ENCODE measurements at places on chromosomes 2 and 18.

GRCh38 chr2:86223927-86224560 is 24.8 kb downstream of the MRPL35 start:
- no peak for DNase-seq

- DNase-seq: no peak
These were observed 187.1 kb downstream of the FHOD3 start for GRCh38 chr18:36484591-36484990.

DNA sequence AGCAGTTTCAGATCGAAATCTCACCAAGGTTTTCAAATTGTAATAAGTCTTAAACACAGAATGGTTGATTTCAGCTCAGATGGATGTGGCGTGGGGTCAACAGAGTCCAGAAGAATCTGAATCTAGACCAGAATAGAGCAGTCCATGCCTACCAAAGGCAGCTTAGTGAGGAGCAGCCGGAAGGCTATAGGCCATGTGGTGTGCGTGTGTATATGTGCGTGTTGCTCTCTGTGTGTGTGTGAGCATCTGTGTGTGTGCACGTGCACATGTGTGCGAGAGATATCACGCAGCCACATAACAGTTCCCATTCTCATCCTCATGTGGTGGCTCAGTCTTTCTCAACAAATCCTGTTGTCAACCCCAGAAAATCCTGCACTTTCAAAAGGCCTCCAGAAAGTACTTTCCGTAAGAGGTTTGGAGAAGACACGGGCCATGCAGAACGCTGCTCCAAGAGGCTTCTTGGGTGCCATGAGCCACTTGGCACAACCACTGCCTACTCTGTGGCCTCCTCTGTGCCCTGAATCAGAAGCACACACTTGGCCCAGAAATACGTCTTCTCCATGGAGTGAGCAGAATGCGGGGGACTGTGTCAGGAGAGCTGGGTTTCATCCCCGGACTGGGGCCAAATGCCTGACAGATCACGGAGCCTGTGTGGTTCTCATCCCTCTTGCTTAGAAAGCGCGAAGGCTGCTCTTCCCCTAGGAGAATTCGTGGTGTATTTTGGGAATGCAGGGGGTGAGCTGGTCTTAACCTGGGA is 67.3 kb downstream of the ACKR3 start:
- DNase-seq: no peak

DNA sequence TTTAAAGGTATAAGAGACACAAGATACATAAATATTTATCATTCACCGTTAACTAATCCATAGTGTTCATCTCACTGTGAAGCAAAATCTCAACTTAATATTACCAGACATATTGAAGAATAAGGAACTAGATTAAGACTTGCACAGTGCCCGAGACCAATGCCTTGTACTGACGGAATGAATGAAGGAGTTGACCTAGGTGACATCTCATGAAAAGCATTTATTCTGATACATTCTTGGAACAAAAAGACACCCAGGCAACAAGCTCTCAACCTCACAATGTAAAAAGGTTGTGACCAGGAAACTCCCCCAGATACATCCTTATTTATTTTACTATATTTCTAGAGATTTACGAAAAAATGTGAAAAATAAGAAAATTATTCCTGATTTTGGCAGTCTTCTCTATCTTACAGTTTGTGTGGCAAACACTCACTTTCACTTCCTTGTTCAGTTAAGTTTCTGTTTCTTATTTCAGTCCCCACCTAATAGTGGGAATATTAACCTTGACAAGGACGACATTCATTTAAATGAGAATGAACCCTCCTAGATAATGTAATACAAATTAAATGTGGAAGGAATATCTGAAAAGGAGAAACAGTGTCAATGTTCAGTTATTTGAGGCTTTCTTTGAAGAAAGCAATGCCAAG is 28.4 kb downstream of the M1AP start:
- no peak for DNase-seq

GRCh38 chr2:229425598-229425997 is 154.5 kb upstream of the PID1 start:
- no peak for DNase-seq

- no peak for DNase-seq
These were observed 87.9 kb downstream of the ZNF804A start for GRCh38 chr2:184685999-184686841.

DNA sequence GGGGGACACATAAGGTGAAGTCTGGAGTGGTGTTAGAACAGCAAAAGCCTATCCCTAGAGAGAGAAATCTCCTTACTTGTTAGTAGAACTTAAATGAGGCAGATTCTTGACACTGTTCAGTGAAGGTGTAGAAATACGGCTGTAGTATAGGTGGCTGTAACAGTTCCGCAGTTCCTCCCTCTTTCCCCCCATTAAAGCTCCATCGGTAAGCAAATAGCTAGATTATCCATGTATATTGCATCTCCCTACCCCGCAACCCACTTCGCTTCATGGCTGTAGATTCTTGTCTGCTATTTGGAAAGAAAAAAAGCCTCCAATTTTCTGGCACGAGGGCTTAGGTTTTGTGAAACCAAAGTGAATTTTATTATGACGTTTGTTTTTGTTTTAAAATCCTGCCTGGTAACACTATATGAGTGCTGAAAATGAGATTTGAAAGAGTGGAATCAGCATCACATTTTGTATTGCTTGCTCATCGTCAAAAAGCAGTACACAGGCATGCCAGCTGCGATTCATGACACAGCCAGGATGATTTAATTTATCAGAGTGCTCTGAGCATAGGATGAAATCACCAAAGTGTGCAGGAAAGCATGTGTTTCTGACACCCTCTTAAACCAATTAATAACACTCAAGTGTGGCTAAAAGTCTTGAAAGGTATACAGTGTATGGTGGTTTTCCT is 1.4 kb downstream of the FAM171B start:
- no peak for DNase-seq

DNA sequence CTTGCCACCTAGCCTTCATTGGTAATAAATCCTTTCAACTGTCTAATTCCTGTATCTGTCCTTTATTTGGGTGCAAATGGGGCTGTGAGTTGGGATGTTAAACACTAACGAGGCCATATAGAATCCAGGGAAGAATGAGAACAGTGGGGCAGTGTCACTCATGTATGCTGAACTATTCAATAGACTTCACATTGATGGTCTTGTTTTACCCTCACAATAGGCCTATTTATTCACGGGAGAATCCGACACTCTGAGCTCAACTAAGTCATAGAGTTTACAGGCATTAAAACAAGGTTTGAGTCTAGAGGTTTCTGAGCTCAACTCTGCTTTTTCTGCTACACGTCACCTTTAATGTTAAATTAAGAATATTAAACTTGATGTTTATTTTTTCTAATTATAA is 421.6 kb downstream of the SOX11 start:
- no peak for DNase-seq

DNA sequence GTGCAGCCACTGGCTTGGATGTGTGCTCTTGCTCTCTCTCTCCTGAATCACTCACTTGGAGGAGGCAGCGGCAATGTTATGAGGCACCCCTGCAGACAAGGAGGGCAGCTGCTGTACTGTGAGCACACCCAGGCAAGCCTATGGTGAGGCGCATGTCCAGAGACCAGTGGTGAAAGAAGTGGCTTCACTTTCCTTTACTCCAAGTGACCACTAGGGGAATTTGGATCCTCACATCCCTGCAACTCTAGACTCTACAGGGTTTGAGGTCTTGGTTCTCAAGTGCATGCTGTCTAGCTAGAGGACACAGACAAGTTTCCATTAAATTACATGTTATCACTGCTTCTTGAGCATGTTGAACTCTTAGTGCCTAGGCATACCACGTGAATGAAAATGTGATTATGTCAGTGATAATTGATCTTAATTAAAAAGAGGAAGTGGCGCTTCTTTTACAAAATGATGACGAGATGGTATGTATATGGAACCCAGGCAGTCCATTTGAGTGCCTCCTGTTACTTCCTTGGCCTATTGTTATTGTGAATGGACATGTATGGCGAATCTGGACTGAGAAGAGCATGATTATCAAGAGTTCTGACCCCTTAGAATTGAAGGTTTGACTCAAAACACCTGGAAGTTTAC is 181.0 kb upstream of the CDH2 start:
- no peak for DNase-seq

DNA sequence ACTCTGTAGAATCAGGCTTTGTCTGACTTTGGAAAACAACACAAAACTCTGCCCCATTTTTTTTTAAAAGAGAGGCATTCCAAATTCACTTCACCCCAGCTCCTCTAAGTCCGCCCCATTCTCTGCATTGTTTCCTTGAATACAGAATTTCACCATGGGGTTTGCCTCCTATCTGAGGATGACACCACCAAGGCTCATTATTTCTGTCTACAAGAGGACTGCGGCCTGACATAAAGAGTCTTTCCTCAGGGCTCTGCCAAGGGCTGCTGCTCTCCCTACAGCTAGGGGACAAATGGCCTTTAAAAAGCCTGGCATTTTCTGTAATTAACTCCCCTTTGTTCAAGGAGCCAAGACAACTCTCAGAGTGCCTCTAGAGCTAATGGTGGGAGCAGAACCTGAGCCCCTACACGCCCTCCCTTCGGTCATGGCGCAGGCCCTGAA is 4.6 kb downstream of the CHST10 start:
- no peak for DNase-seq

DNA sequence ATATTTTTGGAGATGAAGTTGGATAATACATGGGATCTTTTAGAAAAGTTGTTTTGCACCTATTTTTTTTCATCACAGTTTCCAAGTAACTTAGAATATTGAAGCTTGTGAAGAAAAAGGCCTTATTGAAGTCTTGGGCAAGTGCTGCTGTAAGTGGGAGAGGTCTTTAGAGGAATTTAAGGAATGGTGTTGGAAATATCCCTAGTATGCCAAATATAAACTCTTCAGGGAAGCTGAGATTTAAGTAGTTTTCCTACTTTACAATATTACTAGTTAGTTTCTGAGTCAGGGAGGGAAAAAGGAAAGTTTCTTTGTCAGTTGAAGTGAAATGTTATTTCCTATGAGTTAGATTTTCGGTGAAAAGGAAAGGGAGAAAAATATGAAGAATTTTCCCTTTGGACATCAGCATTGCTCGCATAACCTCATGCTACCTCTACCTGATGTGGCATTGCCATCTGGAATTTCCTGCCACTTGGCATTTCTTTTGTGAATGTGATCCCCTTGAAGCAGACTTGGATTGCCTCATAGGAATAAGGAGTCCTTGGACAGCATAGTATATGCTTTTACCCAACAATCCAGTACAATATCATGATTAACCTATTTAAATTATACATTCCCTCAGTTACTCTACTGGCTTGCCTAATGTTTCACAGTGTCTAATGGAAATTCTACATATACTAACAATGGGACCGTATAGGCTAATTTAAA is 12.1 kb downstream of the PLEKHH2 start:
- DNase-seq: no peak

DNA sequence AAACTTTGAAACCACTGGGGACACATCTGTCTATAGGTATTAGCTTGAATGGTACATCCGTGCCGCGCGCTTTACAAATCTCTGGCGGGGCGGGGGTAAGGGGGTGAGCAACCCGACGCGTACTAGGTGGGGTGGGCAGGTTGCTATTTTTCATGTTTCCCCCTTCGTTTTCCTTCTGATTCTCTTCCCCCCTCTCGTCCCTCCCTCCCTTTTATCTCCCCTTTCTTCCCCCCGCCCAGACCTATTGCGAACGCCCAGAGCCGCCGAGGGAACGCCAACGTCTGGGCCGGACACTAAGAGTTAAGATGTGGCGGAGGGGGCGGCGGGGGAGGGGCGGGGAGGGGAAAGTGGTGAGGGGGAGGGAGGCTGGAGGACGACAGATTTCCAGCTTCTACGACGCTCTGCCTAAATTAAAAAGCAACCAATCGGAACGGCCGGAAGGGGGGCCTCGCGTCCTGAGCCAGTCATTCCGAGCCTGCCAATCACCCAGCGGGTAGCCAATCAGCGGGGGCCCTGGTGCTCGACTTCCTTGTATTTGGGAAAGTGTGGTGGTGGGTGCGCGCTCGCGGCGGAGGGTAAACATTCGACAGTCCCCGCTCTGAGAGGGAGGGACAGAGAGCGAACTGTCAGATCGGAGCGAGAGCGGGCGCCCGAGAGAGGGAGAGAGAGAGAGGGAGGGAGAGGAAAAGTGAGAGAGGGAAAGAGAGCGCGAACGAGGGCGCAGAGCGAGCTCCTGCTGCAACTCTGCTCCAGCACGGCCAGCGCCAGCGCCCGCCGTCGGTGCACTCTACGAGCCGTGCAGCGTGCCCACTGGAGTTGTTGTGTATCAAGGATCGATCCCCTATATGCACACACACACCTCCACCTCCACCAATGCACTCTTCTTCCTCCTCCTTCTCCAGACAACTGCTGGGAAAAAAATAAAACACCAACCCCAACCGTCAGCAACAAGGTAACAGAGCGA is at the start of gene POU3F3:
Gene POU3F3 (plus strand): TSS at position 582 of the 964 bp plus-strand sequence. CDS start 1,396 bp downstream, outside the sequence.
- no peak for DNase-seq

- no peak for DNase-seq
These were observed 26.3 kb downstream of the SERPINB13 start for GRCh38 chr18:63613420-63613819.

- no peak for DNase-seq
These were observed 260.6 kb upstream of the NT5C1B start for GRCh38 chr2:18849841-18850578.

GRCh38 chr2:241576293-241576654 is 17.7 kb downstream of the BOK start:
- DNase-seq: no peak

DNA sequence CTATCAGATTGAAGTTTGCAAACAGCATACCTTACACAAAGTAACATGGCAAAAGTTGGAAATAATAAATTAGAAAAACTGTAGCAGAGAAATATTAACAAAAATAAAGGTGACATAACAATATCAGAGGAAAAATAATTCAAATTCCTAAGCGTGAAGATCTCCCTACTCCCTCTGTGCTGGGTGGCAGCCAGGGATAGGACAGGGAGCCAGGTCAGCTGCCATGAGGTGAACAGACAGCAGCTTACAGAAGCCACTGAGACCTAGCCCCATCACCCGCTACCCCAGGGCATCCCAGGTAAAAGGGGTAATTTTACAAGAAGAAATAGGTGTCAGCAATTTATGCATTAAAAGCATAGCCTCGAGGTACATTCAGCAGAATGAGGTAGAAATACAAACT is 423.8 kb upstream of the HS6ST1 start:
- DNase-seq: no peak

DNA sequence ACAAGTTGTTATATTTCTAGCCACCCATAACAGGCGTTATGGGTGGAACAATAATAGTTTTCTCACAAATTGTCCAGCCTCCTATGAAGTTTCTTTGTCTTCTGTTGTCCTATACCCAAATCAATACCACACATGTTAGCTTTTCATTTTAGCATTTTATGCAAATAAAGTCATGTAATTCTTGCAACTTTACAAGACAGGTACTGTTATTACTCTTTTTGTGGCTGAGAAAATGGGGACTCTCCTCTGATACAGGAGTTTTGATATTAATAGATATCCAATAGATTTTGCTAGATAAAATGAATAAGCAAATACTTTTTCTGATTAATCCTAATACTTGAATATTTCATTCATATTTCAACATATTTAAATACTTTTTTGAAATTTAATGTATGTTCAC is 151.0 kb downstream of the PMAIP1 start:
- DNase-seq: no peak

- DNase-seq: no peak
These were observed 260.3 kb downstream of the SATB2 start for GRCh38 chr2:199197448-199197847.

- DNase-seq: no peak
These were observed 321.6 kb upstream of the LYPD1 start for GRCh38 chr2:132991471-132992045.

Measured in LNCaP clone FGC (cell line).